ENCODE measurements at places on chromosomes 5 and 9. TPM values are rescaled to one million over a fixed set of nuclear protein-coding genes. Genes with fewer than 3 reads are reported as not detected.

- DNase-seq = no peak
Measured at GRCh38 chr9:78441396-78441795, 144.5 kb downstream of the PSAT1 start.

DNA sequence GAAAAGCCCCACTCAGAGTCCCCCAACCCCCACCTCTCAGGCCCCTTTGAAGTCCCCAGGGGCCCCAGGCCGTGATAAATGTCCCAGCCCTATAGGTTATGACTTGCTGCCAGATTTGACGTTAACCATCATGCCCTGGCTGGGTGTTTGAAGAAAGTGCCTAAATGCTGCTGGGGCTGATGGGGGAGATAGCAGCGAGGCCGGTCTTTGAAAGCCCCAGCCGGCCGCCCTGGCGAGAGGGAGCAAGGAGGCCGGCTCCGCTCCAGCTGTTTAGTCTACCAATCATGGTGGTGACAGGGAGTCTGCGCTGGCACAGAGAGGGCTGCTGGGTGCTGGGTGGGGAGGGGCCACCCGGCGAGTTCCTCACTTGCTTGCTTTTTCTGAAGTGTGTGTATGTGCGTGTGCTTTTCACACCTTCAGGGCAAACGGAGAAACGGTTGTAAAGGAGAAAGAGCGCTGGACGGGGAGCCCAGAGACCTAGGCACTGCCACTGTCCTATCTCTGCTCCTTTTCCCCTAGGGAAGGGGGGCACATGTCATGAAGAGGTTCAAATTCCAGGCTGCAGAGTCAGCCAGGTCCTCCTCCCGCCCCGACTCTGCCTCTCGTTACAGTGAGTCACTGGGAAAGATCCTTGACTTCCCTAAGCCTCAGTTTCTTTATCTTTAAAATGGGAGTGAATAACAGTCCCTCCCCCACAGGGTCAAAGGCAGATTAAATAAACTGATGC is 126.1 kb upstream of the HAND1 start:
- peak; percentile 16 for DNase-seq

GRCh38 chr5:167514461-167514860 is 777.0 kb upstream of the WWC1 start:
- no peak for DNase-seq

DNA sequence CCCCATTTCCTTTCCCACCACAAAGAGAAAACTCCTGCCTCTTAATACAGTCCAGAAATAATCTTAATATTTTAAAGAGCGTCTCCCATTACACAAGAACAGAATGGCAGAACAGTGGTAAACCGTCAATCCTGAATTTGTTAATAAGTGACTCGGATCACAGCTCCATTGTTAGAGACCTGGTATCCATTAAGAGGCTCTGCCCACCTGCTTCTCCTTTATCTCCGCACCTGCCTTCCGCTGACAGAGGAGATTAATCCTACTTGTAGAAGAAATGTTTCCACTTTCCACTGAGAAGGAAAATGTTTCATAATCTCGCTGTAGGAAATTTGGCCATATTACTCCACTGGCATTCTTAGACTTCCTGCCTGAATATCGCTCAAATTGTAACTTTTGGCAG is 1493.2 kb downstream of the MAT2B start:
- DNase-seq = no peak

- no peak for DNase-seq
Measured at GRCh38 chr9:121499177-121499426, 542 bp downstream of the GGTA1 start.

DNA sequence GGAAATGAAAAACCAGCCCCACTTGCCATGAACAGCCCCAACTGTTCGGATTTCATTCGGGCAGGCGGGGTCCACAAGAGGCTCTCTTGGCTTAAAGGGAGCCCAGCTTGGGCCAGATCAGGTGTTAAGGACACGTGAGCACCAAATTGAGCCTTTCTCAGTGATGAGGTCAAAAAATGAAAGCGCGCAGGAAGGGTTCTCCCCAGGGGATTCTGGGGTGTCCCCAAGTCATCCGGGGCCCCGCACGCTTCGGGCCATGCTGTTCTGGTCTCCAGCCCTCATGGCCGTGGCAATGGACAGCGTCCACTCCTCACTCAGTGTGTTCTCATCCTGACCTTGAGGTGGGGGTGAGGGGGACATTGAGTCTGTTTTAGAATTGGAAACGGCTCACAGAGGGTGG is 10.9 kb downstream of the AK1 start:
- DNase-seq = no peak

GRCh38 chr9:87276851-87277261 is 220.8 kb upstream of the DAPK1 start:
- peak; percentile 39 for DNase-seq

DNA sequence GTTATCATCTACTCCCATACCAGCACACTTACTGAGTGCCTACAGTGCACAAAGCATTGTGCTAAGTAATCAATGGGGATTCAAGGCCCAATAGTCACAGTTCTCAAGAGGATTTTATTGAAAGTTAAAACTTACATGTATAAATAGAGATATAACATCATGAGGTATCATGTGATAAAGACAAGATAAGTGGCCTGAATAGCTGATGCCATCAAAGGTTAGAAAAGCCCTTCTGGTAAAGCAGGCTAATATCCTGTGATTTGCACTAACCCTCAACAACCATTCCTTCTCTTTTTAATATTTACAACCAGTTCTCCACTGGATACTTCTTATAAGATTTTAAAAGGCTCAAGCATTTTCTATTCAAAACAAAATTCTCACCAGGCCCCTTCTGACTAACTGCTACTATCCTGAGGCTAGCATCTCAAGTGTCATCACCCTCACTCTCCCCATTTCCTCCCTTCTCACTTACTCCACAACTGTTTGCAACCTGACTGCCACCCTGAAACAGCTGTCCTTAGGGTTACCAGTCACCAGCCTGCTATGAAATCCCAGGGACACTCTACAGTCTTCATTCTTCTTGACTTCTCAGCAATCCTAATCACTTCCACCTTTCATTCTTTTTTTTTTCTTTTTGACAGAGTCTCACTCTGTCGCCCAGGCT is 377.9 kb downstream of the ENC1 start:
- no peak for DNase-seq

GRCh38 chr5:149434162-149435014 is 55.3 kb upstream of the IL17B start:
- peak; percentile 82 for DNase-seq

The PCDHGB7 gene
- total RNA-seq = 5.8 TPM

The SOHLH1 gene
- not detected for total RNA-seq
